Stimulated activated CD4-positive, alpha-beta T cell treated with anti-CD3 and anti-CD28 coated beads, Interleukin-4, amount 100 ng/mL, for 4 hours (primary cell): ENCODE measurements at places on chromosomes 12 and 14.

DNA sequence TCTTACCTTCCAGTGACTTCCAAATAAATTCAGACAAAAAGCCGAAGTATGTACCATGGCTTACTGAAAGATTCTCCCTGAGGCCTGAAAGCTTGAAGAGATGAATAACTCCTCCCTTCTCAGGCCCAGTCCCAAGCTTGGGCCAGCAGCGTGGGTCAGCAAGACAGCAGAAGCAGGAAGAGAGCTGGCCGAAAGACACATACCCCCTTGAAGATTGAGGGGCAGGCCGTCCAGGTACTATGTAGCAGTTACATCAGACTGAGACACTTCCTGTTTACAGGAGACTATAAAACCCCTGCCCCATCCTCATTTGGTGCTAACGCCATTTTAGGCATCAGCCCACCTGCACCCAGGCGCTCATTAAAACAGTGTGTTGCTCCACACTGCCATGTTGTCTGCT is 15.0 kb downstream of the NDUFA12 start:
- no peak for DNase-seq

GRCh38 chr12:31797230-31797872 is 68.5 kb upstream of the AMN1 start:
- no peak for DNase-seq

DNA sequence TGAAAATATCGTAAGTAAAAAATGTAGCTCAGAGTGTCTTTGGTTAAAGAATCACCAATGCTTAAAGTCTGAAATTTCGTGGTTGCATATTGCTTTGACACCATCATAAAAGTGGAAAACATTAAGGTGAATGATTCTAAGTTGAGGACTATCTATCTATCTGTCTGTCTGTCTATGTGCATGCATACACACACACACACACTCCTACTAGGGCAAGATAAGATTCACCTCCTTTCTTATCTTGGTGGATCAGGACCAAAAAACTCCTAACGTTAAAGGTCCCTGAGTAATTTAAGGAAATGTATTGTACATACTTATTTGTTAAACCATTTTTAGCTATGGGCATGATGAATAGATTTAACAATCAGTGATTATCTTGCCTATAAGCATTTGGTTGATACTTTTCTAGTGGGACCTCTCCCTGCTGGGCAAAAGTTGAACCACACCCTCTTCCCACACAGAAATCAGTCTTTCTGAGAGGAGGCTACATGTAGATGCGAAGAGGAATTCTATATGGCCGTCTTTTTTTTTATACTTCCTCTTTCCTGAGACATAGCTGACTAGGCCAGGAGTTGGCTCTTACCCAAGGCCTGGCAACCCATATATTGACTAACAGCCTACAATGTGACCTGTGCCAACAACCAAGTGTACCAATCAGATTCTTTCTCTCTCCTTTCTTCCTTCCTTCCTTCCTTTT is 19.3 kb upstream of the LLPH start:
- DNase-seq, result no peak

DNA sequence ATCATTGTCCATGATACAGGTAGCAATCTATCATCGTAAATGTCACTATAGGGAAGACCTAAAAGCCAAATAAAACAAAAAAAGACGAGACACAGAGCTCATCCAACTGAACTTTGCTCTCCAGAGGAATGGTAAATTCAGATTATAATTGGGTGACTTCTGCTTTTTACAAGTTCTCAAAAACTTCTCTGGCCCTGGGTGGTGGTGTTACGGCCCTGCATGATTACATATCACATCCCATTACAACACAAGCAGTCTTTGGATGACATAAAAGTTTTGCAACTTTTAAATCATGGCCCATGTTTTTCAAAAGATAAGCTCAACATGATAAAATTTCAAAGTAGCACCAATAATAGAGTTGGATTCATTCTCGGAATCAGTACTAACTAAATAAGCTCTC is 299.6 kb downstream of the DIO2 start:
- DNase-seq, result no peak

DNA sequence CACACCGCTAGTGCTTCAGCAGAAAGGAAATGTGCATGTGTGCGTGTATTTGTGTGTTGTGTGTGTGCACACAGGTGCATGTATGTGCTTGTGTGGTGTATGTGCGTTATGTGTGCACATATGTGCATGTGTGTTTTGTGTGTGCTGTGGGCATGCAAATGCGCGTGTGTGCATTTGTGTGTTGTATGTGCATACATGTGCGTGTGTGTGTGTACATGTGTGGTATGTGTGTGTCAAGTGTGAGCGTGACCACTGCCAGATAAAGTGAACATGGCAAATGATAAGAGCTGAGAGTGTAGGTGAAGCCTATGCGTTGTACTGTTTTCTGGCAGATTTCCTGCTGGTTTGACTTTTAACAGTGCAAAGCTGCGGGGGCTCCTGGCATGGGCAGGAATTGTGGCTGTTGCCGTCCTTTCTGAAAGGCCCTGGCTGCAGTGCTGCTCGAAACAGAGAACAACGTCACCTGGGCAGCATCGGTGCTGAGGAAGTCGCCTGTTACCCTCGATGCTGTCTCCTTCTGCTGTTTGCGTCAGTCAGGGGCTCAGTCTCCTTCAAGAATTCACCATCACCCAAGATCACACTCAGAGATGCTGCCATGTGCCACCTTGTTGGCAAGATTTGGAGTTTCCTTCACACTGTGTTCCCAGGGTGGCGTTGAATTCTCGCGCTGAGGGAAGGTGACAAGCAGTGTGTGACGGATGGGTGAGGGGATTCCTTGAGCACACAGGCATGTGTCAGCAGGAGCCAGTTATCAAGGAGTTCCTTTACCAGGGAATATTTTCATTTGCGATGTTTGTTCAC is 56.1 kb downstream of the ADGRD1 start:
- DNase-seq, result no peak

DNA sequence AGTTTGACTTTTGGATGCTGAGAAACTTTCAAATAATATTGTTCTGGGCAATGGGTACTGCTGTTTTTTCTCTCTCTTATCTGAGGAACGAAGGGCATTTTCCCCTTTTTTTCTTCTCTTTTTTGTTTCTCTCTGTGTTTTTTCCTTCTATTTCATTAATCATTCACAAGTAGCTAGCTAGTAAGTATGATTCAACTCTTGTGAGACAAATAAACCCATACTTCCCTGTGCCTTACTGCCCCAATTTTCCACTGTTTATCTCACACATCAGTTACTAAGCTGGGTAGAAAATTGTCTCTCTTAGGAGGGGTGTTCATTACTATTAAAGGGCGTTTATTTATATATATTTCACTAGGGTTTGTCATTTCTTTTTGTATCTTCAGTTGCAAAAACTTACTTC is 437.6 kb downstream of the RERGL start:
- DNase-seq, result no peak

DNA sequence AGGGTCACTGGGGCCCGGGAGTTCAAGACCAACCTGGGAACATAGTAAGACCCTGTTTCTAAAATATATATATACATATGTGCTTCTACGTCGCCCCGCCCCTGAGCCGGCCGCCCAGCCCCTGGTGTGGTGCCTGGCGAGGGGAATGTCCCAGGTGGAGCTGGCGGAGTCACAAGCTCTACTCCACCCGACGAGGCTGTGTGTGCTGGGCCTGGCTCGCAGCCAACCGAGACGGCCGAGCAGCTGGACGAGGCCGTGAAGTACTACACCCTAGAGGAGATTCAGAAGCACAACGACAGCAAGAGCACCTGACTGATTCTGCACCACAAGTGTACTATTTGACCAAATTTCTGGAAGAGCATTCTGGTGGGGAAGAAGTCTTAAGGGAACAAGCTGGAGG is 22.1 kb upstream of the ITPK1 start:
- no peak for DNase-seq

DNA sequence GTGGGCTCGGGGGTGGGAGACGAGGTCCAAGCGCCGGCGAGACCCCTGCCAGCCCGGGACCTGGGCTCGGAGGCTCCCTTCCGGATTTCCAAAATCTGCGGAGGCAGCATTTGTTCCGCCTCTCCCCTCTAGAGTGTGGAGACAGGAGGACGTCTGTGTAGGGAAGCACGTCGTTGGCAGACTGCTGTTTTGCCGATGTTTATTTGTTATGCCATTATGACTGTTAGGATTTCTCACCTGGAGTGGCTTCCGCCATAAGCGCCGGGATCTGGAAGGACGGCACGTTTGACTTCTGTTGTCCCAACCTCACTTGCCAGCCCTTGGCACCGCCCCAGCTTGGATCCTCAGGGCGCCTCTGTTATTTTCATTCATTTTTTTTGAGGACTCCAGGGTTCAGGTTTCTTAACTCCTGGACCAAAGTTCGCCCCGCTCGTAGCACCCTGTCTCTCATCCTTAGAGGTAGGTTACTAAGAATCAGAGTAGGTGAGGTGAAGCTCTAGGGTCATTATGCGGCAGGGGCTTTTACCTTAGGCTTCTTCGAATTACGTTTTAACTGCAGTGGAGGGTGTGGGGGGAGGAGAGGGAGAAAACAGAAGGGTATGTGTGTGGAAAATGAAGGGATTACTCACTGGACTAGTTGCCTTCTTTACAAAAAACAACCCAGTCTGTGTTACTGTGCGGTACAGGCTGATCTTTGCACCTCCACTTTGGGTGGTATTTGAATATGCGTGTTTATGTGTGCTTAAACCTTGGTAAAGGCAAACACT is 547 bp upstream of the PYGL start:
- no peak for DNase-seq

DNA sequence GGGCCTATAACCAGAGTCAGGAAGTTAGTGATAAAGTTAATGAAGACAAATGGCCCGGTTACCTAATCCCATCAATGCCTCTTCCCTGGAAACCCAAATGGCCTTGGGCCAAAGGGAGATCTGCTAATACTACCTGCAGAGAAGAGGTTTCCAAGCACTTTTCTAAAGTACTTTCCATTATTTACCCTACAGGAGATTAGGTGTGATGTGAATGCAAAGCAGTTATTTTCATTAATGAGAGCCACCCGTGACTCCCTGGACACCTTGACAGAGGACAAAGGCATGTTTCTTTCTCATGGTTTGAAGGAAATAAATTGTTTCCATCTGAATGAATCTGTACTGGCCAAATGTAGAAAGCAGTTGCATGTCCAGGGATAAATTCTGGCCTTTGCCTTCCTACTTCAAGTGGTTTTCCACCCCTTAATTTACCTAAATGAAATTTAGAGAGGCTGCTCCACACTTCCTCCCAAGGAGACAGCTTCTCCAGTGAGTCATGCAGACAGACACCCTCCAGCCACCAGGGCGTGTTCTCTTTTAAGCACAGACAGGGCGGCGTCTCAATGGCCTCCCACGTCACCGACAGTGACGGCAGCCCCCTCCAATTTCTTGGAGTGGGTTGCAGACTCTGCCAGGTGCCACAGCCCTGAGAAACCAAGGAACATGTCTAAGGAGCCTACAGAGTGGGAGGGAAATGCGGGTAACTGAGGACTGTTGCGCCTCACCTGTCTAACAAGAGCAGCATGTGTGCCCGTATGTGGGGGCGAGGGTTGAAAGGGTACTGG is 43.9 kb upstream of the GNPNAT1 start:
- DNase-seq, result no peak

DNA sequence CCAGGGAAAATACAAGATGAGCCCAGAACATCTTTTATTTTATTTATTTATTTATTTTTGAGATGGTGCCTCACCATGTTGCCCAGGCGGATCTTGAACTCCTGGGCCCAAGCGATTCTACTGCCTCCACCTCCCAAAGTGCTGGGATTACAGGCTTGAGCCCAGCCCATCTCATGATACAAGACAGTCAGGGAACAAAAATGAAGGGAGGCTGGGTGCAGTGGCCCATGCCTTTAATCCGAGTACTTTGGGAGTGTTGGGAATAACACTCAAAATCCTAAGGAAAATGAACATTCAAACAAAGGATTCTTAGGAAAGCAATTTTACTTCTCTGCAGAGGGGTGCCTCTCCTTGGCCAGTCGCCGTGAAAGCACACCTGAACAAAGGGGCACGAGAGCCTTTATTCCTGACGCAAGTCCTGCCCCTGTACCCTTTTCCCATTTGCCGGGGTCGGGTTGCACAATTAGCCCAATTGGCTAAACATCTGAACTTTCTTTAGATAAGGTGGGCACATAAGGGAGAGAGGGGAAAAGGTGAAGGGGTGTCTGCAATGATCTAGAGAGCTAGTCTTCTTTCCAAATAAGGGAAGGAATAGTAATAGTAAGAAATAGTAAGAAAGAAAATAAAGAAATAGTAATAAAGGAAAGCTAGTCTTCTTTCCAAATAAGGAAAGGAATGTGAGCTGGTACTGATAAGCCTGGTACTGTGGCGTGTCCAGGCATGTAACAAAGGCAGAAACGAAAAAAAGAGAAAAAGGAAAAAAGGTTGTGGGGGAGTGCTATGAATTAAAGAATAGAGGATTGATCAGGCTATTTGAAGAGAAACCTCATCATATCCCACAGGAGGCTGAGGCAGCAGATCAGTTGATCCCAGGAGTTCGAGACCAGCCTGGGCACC is 13.4 kb downstream of the NCAPD2 start:
- no peak for DNase-seq

- DNase-seq, result no peak
These were observed 11.7 kb downstream of the PRKCH start for GRCh38 chr14:61333087-61333486.

GRCh38 chr14:65228956-65229747 is 126.8 kb upstream of the MAX start:
- no peak for DNase-seq

- peak; percentile 29 for DNase-seq
These were observed 40.1 kb upstream of the CISTR start for GRCh38 chr12:53791735-53792326.

GRCh38 chr14:57962325-57963035 is 96.6 kb upstream of the SLC35F4 start:
- DNase-seq, result no peak

GRCh38 chr14:100589071-100589759 is 2.0 kb upstream of the BEGAIN start:
- no peak for DNase-seq

GRCh38 chr14:81277096-81277495 is 56.3 kb upstream of the GTF2A1 start:
- no peak for DNase-seq

- DNase-seq, result no peak
These were observed 112.5 kb upstream of the MED13L start for GRCh38 chr12:116389990-116390389.

DNA sequence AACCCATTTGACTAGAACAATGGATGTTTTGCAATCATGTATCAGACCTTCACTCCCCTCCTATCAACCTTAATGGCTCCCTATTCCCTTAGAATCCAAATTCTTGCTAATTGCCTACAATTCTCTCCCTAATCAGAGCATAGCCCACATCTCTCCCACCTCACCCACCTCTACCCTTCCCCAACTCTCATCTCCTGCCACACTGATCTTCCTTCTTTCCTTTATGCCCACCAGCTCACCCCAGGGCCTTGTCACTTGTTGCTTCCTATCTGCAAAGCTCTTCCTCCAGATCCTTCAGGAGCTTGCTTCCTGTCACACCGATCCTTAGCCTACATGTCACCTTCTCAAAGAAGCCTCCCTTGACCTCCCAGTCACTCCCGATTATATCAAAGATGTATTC is 177.8 kb downstream of the KSR2 start:
- DNase-seq, result no peak

DNA sequence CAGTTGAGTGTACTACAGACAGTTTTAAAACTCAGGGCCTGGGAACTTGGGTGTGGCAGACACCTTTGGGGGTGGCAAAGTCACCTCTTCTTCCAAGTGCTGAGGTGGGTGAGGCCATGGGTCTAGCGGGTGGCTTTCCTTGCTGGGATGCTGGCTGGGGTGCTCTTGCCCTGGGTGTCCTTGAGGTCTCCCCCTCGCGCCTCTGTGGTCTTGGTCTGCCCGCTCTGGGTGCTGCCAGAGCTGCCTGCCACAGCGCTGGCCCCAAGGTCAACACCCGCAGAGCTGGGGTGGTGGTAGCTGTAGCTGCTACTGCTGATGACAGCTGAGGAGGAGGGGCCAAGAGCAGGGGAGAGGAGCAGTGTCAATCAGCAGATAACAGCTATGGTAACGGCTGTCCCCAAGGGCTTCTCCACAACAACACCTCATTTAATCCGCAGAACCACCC is 6.8 kb downstream of the KRT74 start:
- no peak for DNase-seq
